Cortex of kidney (tissue), 1 donor: ENCODE measurements at places on chromosomes 11 and 22.

DNA sequence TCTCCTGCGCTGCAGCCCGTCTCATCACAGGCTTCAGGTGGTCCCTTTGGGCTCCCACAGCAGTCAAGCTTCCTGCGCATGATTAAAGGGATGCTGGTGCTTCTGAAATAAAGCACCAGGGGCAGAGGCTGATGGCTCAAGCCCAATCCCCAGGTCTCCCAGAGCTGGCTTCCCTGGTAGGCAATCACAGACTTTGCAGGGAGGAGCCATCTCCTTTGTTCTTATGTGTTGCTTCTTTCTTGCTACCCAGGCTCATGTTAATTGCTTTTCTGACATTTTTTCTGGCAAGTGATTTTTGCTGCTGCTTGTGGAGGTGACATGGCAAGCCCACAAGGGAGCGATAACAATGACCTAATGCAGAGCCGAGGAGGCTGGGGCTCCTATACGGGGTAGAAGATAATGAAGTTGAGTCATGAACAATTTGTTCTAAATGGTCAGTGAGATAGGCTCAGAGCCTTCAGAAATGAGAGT is 25.2 kb upstream of the PLET1 start:
- DNase-seq, result no peak

DNA sequence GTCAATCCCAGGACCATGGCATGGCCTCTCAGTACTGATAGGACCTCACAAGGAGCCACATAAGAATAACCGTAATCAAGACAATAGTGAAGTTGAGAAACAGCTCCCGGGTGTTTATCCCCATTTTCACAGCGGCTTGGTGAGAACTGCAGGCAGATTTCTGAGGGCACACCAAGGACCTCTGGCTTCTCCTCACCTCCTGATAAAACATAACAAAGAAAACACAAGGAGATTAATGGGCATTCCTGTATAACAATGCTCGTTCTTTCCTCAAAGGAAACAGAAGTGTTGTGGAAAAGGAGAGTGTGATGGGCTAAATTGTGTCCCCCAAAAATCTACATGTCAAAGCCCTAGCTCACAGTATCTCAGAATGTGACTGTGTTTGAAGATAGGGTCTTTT is 4.0 kb downstream of the SLN start:
- no peak for DNase-seq

- DNase-seq, result no peak
These were observed 157.5 kb downstream of the KIRREL3 start for GRCh38 chr11:126843096-126843495.

- DNase-seq, result no peak
These were observed 101.3 kb downstream of the PDHX start for GRCh38 chr11:35017528-35018342.
